Endothelial cell (in vitro differentiated cells): ENCODE measurements at places on chromosomes 11 and 22. TPM values are rescaled to one million over a fixed set of nuclear protein-coding genes. Genes with fewer than 3 reads are reported as not detected.

GSTT2B gene
- 6.0 TPM for total RNA-seq

FOLR3 gene
- total RNA-seq = not detected

AP2A2 gene
- total RNA-seq = 287 TPM

MSANTD4 gene
- total RNA-seq = 14.5 TPM

WBP2NL gene
- total RNA-seq = not detected

NRIP3 gene
- 1.4 TPM for total RNA-seq

- DNase-seq = no peak
- no peaks in the 10 kb centered on the region for H3K4me1 ChIP-seq
- no peak overlapping the region for H3K4me3 ChIP-seq
- H3K27ac ChIP-seq = no peak overlapping the region
These were observed 838.7 kb upstream of the API5 start for GRCh38 chr11:42473106-42473505.

- no peak overlapping the region for H3K27ac ChIP-seq
- DNase-seq = no peak
- no peaks in the 10 kb centered on the region for H3K27me3 ChIP-seq
- H3K4me1 ChIP-seq = peaks cover 3% of the 10 kb centered on the region
- no peaks in the 10 kb centered on the region for H3K36me3 ChIP-seq
These were observed 145.3 kb upstream of the CTSC start for GRCh38 chr11:88482871-88483301.

- peaks cover 9% of the 10 kb centered on the region for H3K27me3 ChIP-seq
- no peaks in the 10 kb centered on the region for H3K36me3 ChIP-seq
- no peaks in the 10 kb centered on the region for H3K4me1 ChIP-seq
- no peak overlapping the region for H3K27ac ChIP-seq
These were observed 68.0 kb downstream of the WNT7B start for GRCh38 chr22:45908961-45909360.

- no peaks in the 10 kb centered on the region for H3K36me3 ChIP-seq
- no peak overlapping the region for H3K27ac ChIP-seq
- peaks cover 9% of the 10 kb centered on the region for H3K27me3 ChIP-seq
- H3K4me3 ChIP-seq = no peak overlapping the region
- DNase-seq = no peak
These were observed 21.3 kb downstream of the CBX7 start for GRCh38 chr22:39130892-39131855.

- H3K27me3 ChIP-seq = no peaks in the 10 kb centered on the region
- no peak overlapping the region for H3K27ac ChIP-seq
- no peak for DNase-seq
- H3K4me3 ChIP-seq = no peak overlapping the region
- H3K36me3 ChIP-seq = peaks cover 8% of the 10 kb centered on the region
- H3K4me1 ChIP-seq = no peaks in the 10 kb centered on the region
These were observed 23.8 kb upstream of the TTC28 start for GRCh38 chr22:28703436-28703835.

DNA sequence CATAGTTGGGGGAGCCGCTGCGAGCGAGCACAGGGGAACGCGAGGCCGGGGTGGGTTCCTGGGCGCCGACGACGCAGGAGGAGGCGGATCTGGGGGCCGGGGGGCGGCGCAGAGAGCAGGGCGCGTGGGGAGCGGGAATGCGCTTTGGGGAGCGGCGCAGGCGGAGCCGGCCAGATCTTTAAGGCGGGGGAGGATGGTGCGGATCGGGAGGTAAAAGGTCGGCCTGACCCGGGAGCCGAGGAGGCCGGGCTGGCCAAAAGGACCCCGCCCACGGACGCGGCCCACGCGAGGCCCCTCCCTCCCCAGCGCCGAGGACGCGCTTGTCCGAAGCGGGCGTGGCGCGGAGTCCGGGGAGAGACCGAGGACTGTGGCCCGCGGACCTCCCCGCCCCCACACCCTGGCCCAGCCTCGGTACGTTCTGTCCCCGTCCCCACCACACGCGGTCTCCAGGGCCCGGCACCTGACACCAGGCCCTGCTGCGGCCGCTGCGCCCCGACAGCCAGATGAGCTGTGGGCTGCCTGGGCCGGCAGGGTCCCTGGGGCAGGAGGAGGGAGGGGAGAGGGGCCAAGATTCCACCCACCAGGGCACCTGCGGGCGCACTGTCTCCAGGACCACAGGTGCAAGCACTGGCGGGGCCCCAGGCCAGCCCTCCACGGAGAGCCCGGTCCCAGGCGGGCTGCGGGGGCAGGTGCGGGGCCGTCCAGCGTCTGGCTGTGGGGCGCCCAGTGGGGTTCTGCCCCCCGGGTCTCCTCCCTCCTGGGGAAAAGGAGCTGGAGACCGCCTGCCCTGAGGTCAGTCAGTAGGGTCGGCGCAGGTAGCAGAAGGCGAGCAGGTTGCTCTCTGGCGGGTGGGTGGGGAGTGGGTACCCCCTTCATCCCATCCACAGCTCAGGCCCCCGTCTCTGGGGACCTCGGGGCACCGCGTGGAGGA is 10.9 kb downstream of the PIM3 start:
- peaks cover 8% of the 10 kb centered on the region for H3K36me3 ChIP-seq
- H3K27me3 ChIP-seq = peaks cover 22% of the 10 kb centered on the region
- no peak overlapping the region for H3K4me3 ChIP-seq
- H3K27ac ChIP-seq = no peak overlapping the region
- H3K4me1 ChIP-seq = peaks cover 13% of the 10 kb centered on the region

GRCh38 chr11:119729581-119729927 is 554 bp upstream of the NECTIN1 start:
- H3K4me3 ChIP-seq = peak overlapping the region; percentile 85
- no peak for DNase-seq
- H3K4me1 ChIP-seq = peaks cover 29% of the 10 kb centered on the region
- H3K27ac ChIP-seq = no peak overlapping the region

DNA sequence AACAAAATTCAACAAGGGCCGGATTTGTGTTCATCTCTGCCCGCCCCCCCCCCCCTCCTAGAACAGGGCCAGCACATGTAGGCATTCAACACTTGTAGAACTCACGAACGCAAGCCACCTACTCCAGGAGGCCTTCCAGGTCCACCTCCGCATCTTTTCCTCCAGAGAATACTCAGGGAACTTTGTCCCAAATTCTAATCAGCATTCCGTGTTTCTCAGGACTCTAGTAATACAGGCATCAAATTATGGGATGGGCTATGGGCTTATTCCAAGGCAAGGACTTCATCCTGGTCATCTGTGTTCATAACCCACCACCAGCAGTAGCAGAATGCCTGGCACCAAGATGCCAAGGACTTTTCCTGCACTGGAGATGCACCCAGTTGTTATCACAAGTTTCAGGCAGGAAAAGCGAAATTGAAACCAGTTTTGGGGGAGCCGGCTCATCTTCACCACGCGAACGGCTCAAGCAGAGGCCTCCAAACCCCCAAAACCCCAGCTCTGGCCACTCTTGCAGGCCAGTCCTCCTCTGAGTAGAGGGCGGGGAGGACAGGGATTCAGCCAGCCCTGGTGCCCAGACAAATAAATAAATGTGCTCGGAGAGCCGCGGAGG is 462 bp downstream of the UBE2L6 start:
- peaks cover 6% of the 10 kb centered on the region for H3K27me3 ChIP-seq
- H3K36me3 ChIP-seq = no peaks in the 10 kb centered on the region
- H3K4me1 ChIP-seq = peaks cover 36% of the 10 kb centered on the region
- DNase-seq = no peak

GRCh38 chr11:11618973-11619435 is 2.8 kb downstream of the GALNT18 start:
- DNase-seq = peak; percentile 26
- H3K4me1 ChIP-seq = peaks cover 44% of the 10 kb centered on the region
- H3K4me3 ChIP-seq = peak overlapping the region; percentile 98
- peaks cover 13% of the 10 kb centered on the region for H3K36me3 ChIP-seq
- no peak overlapping the region for H3K27ac ChIP-seq

- H3K27me3 ChIP-seq = peaks cover 15% of the 10 kb centered on the region
- H3K36me3 ChIP-seq = peaks cover 8% of the 10 kb centered on the region
- H3K27ac ChIP-seq = peak overlapping the region; percentile 86
- H3K4me3 ChIP-seq = no peak overlapping the region
- H3K4me1 ChIP-seq = peaks cover 39% of the 10 kb centered on the region
These were observed 3.4 kb downstream of the CD82 start for GRCh38 chr11:44568658-44569473.

DNA sequence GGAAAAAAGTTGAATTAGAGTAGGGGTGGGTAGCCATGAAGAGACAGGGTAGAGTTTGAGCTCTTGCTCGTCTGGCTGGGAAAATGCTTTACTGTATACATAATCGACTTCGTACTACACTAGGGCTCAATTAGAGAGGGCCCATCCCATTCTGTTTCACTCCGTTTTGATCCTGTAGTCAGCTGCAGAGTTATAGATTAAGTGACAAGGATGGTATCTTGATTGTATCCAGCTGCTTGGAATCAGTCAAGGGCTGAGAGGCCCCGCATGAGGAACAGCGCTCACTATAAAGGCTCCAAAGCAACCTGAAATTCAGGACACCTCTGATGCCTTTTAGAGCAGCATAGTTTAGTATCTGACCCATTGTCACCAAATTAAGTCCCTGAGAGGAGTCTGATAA is 81.6 kb downstream of the ALX4 start:
- no peaks in the 10 kb centered on the region for H3K36me3 ChIP-seq
- DNase-seq = no peak
- H3K4me1 ChIP-seq = no peaks in the 10 kb centered on the region

DNA sequence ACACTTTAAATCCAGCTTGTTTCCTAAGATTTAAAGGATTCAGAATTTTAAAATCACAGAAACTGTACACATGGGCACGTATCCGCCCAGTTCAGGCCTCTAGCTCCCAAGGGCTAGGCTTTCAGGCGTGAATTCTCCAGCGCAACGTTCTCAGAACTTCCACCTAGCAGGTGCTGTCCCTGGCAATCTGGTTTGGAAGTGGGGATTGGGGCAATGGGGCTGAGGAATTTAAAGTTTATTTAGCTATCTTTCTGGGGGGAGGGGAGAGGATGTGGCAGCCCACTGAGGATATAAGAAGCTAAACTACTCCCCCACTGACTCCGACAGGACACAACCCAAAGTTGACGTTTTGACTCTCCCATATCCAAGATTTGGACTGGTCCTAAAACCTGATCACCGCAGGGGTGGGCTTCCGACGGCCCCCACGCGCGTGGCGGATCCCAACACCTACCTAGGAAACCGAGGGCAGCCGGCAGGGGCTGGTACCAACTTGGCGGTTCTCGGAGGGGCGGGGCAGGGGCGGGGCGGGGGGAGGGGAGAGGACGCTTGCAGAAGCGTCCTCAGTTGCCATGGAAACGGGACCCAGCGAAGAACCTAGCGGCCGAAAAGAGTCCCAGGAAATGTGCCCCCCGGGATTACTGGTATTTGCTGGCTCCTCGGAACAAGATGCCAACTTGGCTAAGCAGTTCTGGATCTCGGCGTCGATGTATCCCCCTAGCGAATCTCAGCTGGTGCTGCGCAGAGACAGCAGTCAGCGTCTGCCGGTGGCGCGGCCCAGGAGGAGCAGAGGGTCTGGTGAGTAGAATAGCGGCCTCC is at the start of gene HOATZ:
TSS of gene HOATZ (plus strand) at position 563 of the 816 bp plus-strand sequence. CDS start at position 570, 7 bp downstream.
- peaks cover 3% of the 10 kb centered on the region for H3K4me1 ChIP-seq
- peak within 1 kb of the TSS; percentile 65 for H3K4me3 ChIP-seq
- no peaks in the 10 kb centered on the region for H3K36me3 ChIP-seq
- DNase-seq = peak; percentile 36
- peaks cover 5% of the 10 kb centered on the region for H3K27me3 ChIP-seq

DNA sequence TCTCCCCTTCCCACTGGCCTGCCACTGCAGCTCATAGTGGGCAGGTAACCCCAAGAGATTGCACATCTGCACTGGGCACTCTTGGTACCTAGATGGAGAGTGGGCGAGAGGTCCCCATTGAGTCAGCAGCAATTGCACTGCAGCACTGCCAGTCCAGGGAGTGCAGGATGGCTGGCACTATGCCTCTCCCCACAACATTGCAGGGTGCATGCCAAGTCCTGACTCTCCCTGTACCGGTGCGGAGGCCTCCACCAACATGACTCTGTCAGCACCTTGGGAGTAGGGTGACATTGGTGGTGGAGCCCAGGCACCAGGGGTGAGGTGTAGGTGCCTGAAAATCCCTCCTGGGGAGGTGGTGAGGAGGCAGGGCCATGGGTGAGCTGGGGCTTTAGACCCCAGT is 82.2 kb downstream of the TRAF6 start:
- H3K4me3 ChIP-seq = no peak overlapping the region
- DNase-seq = no peak
- H3K4me1 ChIP-seq = peaks cover 24% of the 10 kb centered on the region
- H3K36me3 ChIP-seq = peaks cover 57% of the 10 kb centered on the region
- no peak overlapping the region for H3K27ac ChIP-seq
- no peaks in the 10 kb centered on the region for H3K27me3 ChIP-seq

DNA sequence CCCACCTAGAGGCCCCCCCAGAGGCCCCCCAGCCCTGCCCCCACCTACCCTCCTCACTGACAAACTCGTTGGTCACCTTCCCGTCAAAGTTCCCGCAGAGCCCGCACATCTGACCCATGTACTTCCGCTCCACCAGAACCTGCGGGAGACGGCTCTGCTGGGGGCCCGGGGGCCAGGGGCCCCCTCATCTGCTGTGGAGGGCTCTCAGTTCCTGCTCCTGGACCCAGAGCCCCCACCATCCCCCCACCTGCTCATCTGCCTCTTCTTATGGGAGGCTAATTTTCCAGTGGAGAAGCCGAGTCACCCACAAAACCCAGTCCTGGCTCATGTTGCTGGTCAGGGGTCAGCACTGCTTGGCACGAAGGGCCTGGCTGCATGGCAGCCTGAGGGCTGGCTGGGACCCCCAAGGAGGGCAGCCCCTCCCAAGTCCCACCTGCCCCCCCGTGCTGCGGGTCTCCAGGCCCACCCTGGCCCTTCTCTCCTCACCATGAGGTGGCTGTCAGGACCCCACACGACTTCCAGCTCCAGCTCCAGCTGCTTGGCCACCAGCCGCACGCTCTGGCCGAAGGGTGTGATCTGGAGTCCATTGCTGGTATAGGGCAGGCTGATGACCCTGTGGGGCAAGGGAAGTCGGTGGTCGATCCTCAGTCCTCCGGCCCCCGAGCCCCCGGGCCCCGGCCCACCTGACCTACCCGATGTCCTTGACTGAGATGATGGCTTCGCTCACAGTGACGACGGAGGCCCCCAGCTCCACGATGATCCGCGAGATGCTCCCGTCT is 5.2 kb downstream of the MUC6 start:
- peaks cover 6% of the 10 kb centered on the region for H3K4me1 ChIP-seq
- no peak for DNase-seq

GRCh38 chr22:21446827-21447690 is 20.1 kb upstream of the TMEM191C start:
- H3K27me3 ChIP-seq = peaks cover 2% of the 10 kb centered on the region
- peaks cover 4% of the 10 kb centered on the region for H3K36me3 ChIP-seq
- H3K27ac ChIP-seq = no peak overlapping the region
- H3K4me3 ChIP-seq = peak overlapping the region; percentile 42
- DNase-seq = peak; percentile 2
- H3K4me1 ChIP-seq = no peaks in the 10 kb centered on the region
